ENCODE measurements at places on chromosomes 12 and 14. TPM values are rescaled to one million over a fixed set of nuclear protein-coding genes. Genes with fewer than 3 reads are reported as not detected.

The SCNN1A gene
- 1.6 TPM for total RNA-seq

The STXBP6 gene
- 4.9 TPM for total RNA-seq

The PROX2 gene
- 0.58 TPM for total RNA-seq

The SIRT4 gene
- total RNA-seq = 2.4 TPM

The CATSPERB gene
- total RNA-seq = not detected

The GPRC5D gene
- total RNA-seq = 4.7 TPM

The BIN2 gene
- total RNA-seq = 3.0 TPM

The ADCY4 gene
- total RNA-seq = 0.50 TPM

The KRT71 gene
- not detected for total RNA-seq

The NRL gene
- 1.7 TPM for total RNA-seq

The NANOG gene
- total RNA-seq = 0.63 TPM

The COX8C gene
- 0.55 TPM for total RNA-seq

The IFNG-AS1 gene
- not detected for total RNA-seq

The GLIPR1 gene
- total RNA-seq = 3.9 TPM

All from motor neuron (in vitro differentiated cells).